ENCODE measurements at places on chromosomes 11 and 22.

GRCh38 chr22:29081517-29082236 lies 8.8 kb downstream of the KREMEN1 start:
- DNase-seq, result no peak

DNA sequence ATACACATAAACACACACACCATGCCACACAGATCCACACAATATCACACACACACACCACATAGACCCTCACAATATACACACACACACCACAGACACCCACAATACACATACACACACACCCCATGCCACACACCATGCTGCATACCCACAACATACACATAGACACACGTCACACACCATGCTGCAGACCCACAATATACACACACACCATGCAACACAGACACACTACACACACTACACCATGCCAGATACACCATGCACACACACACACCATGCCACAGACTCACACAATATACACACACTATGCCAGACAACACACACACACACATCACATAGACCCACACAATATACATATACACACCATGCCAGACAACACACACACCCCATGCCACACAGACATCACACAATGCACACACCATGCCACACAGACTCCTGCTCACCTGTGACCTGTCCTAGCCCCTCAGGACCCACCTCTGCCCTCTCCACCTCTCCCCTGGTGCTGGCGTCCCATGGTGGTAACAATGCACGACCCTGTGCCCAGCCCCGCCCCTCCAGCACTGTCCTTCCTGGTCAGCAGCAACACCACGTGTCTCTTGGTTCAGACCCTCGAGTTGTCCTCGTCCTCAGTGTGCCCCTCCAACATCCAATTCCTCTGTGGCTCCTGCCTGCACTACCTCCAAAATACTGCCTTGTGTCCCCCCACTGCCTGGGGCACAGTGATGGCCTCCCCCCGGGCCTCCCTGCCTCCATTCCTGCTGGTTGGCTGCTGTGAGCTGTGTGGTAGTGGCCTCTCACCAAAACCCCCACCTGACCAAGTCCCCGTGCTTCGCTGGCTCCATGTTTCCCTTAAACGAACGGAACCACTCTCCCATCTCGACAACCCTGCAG lies 23.7 kb upstream of the RFPL3 start:
- no peak for DNase-seq

GRCh38 chr11:112881461-112881860 lies 79.8 kb upstream of the NCAM1 start:
- no peak for DNase-seq

DNA sequence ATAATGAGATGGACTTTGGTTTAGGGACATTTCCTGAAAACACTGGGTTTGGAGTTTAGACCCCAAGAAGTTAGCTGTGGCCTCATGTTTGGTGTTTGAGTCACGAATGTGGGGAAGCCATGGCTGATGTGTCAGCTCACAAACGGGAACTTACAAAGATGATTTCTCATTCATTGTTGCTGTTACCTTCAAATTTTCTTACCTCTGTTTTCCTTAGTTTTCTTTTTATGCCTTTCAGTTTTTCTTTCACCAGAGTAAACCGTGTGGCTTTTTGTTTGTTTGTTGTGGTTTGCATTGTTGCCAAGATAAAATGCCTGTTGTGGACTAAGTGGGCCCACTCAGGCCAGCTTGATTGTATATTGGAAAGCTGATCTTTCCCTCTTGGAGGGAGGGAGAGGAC lies 89.1 kb downstream of the SWAP70 start:
- peak; percentile 42 for DNase-seq

- DNase-seq, result no peak
These were observed 75.2 kb downstream of the WNT11 start for GRCh38 chr11:76131142-76131541.

GRCh38 chr11:6817694-6818093 lies 18.2 kb upstream of the OR6A2 start:
- DNase-seq, result no peak

All from LoVo (cell line).